ENCODE measurements at places on chromosomes 11 and 22.

- peaks cover 91% of the 10 kb centered on the region for H3K27me3 ChIP-seq
- peak overlapping the region; percentile 59 for H3K4me3 ChIP-seq
- H3K4me1 ChIP-seq = no peaks in the 10 kb centered on the region
- H3K36me3 ChIP-seq = no peaks in the 10 kb centered on the region
- no peak for DNase-seq
Observed at GRCh38 chr22:46069521-46070214, 80.7 kb upstream of the PPARA start.

DNA sequence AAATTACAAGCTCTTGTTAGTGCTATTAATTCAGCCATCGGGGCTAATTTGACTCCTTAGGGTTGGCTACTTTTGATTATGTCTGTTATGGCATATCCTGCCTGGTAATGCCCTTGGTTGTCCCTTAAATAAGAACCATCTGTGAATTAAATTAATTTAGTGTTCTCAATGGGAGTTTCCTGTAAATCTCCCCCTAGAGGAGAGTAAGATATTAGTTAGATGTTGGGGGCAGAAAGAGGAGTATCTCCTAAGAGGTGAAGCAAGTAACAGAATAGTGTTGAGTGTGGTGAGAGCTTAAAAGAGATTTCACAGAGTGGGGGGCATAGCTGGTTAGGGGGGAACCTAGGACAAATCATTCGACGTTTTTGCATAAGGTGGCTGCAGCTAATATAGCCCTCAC lies 1126.9 kb downstream of the JRKL start:
- peaks cover 18% of the 10 kb centered on the region for H3K4me1 ChIP-seq
- no peaks in the 10 kb centered on the region for H3K36me3 ChIP-seq
- H3K27me3 ChIP-seq = peaks cover 4% of the 10 kb centered on the region

DNA sequence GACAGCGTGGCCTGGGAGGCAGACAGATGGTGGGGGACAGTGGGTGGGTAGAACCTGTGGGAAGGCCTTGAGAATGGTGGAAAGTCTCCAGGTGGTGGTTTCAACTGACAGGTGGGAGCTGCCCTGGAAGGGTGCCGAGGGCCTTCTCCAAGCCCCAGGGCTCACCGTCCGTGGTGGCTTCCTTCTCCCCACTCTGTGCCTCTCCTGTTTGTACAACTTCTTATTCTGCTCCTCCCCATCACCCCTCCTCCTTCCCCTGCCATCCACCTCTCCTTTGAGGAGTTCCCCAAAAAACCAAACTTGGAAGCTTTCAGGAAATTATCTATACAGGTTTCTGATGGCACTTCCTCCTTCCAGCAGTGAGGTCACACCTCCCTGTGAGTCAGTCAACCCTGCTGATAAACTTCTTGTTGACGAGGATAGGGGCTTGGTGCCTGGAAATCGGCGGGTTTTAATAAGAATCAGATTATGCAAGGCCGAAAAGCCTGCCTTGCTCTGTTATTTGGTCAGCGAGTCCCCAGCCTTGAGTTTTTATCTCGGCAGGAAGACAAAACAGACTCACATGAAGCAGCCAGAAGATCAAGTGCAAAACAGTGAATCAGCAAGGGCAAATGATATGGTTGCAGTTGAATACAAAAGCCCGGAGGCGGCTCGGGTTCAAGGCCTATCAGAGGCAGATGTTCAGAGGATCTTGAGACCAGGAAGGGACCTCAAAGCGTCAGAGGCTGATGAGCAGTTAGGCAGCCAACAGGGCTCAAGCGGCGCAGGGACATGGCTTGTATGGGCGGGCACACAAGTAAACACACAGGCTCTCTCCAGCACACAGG lies 9.5 kb upstream of the ST3GAL4 start:
- H3K36me3 ChIP-seq = peaks cover 54% of the 10 kb centered on the region
- H3K4me3 ChIP-seq = no peak overlapping the region

GRCh38 chr11:69062169-69062855 lies 13.6 kb downstream of the TPCN2 start:
- DNase-seq = no peak
- peaks cover 3% of the 10 kb centered on the region for H3K27me3 ChIP-seq
- H3K27ac ChIP-seq = no peak overlapping the region
- no peaks in the 10 kb centered on the region for H3K36me3 ChIP-seq
- no peaks in the 10 kb centered on the region for H3K4me1 ChIP-seq

DNA sequence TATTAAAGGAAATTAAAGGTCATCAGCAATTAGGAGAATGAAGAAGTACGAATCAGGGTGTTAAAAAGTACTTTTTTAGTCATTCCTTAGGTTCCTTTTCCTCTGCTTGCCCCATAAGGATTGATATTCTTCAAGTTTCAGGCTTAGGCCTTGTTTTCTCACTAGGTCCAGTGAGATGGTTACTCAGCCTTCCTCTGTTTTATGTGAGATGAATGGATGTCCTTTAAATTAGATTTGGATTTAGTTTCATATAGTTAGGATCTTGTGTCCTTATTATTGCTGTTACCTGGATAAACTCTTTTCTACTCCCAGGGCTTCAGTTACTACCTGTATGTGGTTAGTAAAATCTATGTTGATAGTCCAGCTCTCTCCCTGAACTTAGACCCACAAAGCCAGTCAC lies 29.2 kb downstream of the FAR1 start:
- H3K27me3 ChIP-seq = no peaks in the 10 kb centered on the region
- no peak overlapping the region for H3K4me3 ChIP-seq
- no peak for DNase-seq
- peaks cover 49% of the 10 kb centered on the region for H3K36me3 ChIP-seq

DNA sequence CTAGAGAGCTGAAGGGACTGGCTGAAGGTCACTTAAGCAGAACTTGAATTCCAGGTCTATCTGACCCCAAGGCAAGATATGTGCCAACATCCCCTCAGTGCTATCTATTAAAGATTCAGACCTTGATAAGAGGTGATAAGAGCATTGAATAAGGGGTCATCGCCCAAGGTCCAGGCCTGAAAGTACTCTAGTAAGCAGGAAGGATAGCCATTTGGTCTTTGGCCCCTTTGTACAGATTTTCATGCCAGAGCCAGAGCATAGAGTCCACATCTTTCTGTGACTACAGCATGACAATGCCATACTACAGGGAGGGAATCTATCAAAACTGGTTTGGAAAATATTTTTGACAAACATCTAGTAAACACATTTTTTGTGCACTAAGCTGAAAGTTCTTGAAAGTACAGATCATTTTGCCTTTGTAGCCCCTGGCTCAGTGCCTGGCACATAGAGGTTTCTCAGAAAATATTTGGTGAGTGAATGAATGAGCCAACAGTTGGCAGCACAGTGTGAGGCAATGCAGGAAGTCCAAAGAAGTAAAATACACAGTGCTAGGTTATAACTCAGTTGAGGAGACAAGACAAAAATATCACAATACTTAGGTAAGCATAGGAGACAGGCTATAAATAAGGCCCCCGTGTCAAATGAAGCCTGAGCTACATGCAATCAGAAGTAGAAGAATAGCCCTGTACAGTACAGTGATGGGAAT lies 15.1 kb upstream of the RRAS2 start:
- DNase-seq = no peak
- H3K36me3 ChIP-seq = no peaks in the 10 kb centered on the region
- no peak overlapping the region for H3K4me3 ChIP-seq
- H3K27me3 ChIP-seq = peaks cover 27% of the 10 kb centered on the region
- no peaks in the 10 kb centered on the region for H3K4me1 ChIP-seq
- no peak overlapping the region for H3K27ac ChIP-seq

GRCh38 chr11:116792869-116793771 lies 1.4 kb upstream of the APOA5 start:
- DNase-seq = no peak
- H3K27ac ChIP-seq = no peak overlapping the region
- no peak overlapping the region for H3K4me3 ChIP-seq
- H3K27me3 ChIP-seq = peaks cover 31% of the 10 kb centered on the region
- H3K36me3 ChIP-seq = no peaks in the 10 kb centered on the region
- H3K4me1 ChIP-seq = peaks cover 22% of the 10 kb centered on the region

DNA sequence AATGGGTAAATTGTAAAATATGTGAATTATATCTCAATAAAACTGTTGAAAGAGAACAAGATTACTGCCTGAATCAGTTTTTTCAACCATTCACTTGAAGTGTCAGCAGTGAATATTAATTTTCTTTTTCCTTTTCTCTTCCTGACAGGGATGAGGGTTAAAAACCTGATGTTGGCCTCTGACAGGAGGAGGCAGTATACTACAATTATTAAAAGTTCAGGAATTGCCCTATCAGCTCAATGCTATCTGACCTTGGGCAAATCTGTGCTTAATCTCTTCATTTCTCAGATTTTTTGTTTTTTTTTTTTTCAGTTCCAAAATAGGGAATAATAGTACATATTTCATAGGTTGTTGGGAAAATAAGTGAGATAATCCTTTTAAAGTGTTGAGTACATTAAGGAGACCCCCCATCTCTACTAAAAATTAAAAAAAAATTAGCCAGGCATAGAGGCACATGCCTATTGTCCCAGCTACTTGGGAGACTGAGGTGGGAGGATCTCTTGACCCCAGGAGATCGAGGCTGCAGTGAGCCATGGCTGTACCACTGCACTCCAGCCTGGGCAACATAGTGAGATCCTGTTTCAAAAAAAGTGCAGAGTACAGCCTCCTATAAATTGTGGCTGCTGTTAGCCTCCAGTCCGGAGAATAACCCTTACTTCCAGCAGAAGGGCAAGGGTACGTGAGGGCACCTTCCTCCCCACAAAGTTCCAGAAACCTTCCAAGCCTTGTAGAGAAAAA lies 48.8 kb downstream of the TRIM44 start:
- no peak overlapping the region for H3K4me3 ChIP-seq
- H3K27ac ChIP-seq = no peak overlapping the region
- H3K4me1 ChIP-seq = peaks cover 8% of the 10 kb centered on the region
- DNase-seq = no peak

GRCh38 chr11:85758480-85759039 lies 52.4 kb downstream of the SYTL2 start:
- no peak for DNase-seq
- H3K4me3 ChIP-seq = no peak overlapping the region
- H3K27ac ChIP-seq = no peak overlapping the region
- no peaks in the 10 kb centered on the region for H3K36me3 ChIP-seq
- peaks cover 48% of the 10 kb centered on the region for H3K4me1 ChIP-seq
- peaks cover 20% of the 10 kb centered on the region for H3K27me3 ChIP-seq

GRCh38 chr11:21775911-21776310 lies 417.0 kb upstream of the ANO5 start:
- no peaks in the 10 kb centered on the region for H3K27me3 ChIP-seq
- H3K4me3 ChIP-seq = no peak overlapping the region
- H3K36me3 ChIP-seq = no peaks in the 10 kb centered on the region
- no peak overlapping the region for H3K27ac ChIP-seq

- H3K4me1 ChIP-seq = peaks cover 32% of the 10 kb centered on the region
- peaks cover 24% of the 10 kb centered on the region for H3K36me3 ChIP-seq
- no peak for DNase-seq
- no peak overlapping the region for H3K4me3 ChIP-seq
- no peak overlapping the region for H3K27ac ChIP-seq
Observed at GRCh38 chr11:123434911-123435310, 4.8 kb downstream of the GRAMD1B start.

- H3K4me1 ChIP-seq = peaks cover 22% of the 10 kb centered on the region
- peak overlapping the region; percentile 98 for H3K4me3 ChIP-seq
- DNase-seq = no peak
- H3K27ac ChIP-seq = no peak overlapping the region
- H3K27me3 ChIP-seq = peaks cover 33% of the 10 kb centered on the region
- peaks cover 9% of the 10 kb centered on the region for H3K36me3 ChIP-seq
Observed at GRCh38 chr11:67605231-67606011, 1.3 kb upstream of the NDUFV1 start.

- peaks cover 17% of the 10 kb centered on the region for H3K27me3 ChIP-seq
- DNase-seq = peak; percentile 97
- peak within 1 kb of the TSS; percentile 33 for H3K27ac ChIP-seq
- peaks cover 14% of the 10 kb centered on the region for H3K4me1 ChIP-seq
Observed at GRCh38 chr11:107928046-107928766, at the start of gene RAB39A. Gene RAB39A (plus strand): TSS chr11:107928448. CDS start chr11:107928569, 121 bp downstream.

- H3K27ac ChIP-seq = no peak overlapping the region
- DNase-seq = no peak
- H3K27me3 ChIP-seq = no peaks in the 10 kb centered on the region
- peaks cover 6% of the 10 kb centered on the region for H3K36me3 ChIP-seq
- peaks cover 6% of the 10 kb centered on the region for H3K4me1 ChIP-seq
Observed at GRCh38 chr11:6817694-6818093, 18.2 kb upstream of the OR6A2 start.

DNA sequence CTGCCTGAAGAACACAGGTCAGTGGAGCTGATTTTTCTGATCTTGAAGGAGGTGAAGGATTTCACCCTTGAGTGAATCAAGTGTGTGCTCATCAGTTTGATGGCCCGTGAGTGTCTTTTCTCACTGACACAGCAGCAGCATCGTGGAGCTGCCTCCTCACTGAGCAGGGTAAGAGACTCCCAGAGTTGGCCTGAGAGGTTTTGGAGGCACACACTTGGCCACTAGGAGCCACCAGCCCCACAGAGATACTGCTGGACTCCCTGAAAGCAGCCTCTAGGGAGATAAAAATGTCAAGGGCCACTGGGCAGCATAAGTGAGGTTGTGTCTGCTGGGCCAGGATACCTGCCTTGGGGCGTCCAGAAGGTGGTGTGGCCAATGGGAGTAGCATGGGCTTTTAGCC lies 245.4 kb downstream of the GRIK4 start:
- no peaks in the 10 kb centered on the region for H3K36me3 ChIP-seq
- DNase-seq = no peak
- no peak overlapping the region for H3K27ac ChIP-seq
- H3K4me1 ChIP-seq = peaks cover 8% of the 10 kb centered on the region

- no peak overlapping the region for H3K4me3 ChIP-seq
- DNase-seq = no peak
- no peak overlapping the region for H3K27ac ChIP-seq
- no peaks in the 10 kb centered on the region for H3K4me1 ChIP-seq
- H3K36me3 ChIP-seq = no peaks in the 10 kb centered on the region
Observed at GRCh38 chr11:23797624-23798419, 699.0 kb upstream of the LUZP2 start.

- no peak for DNase-seq
- peaks cover 23% of the 10 kb centered on the region for H3K27me3 ChIP-seq
- no peak overlapping the region for H3K4me3 ChIP-seq
- H3K36me3 ChIP-seq = no peaks in the 10 kb centered on the region
Observed at GRCh38 chr11:17005646-17006045, 8.6 kb downstream of the PLEKHA7 start.

DNA sequence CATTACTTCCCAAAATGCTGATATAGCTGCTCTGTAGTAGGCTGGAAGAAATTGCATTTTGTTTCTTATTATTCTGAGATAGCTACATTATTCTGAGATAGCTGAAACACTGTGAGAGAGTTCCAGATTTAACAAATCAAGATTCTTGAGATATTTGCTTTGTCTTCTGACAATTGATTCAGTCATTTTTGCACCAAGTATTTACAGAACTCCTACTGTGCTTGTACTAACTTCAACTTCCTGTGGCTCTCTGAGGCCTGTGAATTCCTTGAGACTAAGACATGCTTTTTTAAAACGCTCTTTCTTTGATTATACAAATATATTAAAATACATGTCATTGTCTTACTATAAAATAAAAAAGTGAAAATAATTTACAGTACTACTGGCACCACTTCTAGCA lies 52.7 kb downstream of the USP47 start:
- H3K4me1 ChIP-seq = no peaks in the 10 kb centered on the region
- no peak overlapping the region for H3K4me3 ChIP-seq
- no peak overlapping the region for H3K27ac ChIP-seq
- DNase-seq = no peak
- peaks cover 40% of the 10 kb centered on the region for H3K36me3 ChIP-seq

Data from nephron progenitor cell (in vitro differentiated cells).